ENCODE measurements at places on chromosomes 11 and 22.

DNA sequence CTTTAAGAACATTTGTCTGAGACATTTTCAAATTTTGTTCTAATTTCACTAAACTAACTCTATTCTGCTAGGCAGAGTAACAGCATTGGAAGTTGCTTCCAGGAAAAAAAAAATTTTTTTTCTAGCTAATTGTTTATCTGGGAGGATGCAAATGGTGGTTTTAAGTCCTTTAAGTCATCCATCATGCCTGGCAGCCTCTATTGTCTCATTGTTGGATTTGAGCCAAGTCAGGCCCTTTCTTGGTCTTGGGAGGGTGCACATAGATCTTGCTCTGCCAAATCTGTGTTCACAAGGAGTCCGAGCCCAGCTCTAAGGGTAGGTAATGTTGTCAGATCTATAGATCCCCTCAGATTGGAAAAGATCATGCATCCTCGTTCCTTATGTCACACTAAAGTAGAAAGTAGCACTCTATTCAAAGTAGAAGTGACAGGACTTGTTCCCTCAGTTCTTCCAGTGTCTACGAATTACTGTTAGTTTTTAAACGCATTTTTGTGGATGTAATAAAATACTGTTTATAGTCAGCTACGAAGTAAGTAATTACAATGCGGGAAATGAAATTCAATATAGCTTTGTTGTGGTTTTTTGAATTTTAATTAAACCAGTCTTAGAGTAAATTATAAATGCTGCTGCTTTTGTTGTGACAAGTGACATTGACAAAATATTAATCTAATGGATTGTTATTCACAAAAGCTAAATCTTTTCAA, 166.0 kb upstream of the RASSF10 start:
- peak; percentile 77 for DNase-seq

DNA sequence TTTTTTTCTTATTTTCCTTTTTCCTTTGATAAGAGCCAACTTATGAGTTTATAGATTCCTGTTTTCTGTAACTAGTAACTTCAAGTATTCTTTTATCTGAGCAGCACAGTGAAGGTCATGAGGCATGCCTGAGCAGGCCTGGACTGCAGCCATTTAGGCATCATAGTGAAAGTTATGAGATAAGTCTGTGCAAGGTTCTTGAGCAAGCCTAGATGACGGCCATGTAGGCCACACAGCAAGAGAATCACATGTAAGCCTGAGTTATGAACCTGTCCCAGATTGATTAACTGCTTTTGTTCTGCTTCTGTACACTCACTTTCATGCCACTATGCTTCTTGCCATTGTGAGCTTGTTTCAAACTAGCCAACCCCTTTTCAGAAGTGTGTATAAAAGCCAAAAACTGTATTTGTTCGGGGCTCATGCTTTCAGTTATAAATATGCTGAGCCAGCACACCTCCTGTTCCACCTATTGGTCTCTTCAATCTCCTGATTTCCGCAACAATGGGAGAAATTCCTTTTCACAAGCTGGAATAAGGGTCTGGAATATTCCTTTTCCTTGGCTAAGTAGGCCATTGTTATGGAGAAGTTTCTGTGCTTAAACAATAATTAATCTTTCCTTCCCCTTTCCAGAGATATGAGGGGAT, 745.7 kb downstream of the FAM181B start:
- no peak for DNase-seq

DNA sequence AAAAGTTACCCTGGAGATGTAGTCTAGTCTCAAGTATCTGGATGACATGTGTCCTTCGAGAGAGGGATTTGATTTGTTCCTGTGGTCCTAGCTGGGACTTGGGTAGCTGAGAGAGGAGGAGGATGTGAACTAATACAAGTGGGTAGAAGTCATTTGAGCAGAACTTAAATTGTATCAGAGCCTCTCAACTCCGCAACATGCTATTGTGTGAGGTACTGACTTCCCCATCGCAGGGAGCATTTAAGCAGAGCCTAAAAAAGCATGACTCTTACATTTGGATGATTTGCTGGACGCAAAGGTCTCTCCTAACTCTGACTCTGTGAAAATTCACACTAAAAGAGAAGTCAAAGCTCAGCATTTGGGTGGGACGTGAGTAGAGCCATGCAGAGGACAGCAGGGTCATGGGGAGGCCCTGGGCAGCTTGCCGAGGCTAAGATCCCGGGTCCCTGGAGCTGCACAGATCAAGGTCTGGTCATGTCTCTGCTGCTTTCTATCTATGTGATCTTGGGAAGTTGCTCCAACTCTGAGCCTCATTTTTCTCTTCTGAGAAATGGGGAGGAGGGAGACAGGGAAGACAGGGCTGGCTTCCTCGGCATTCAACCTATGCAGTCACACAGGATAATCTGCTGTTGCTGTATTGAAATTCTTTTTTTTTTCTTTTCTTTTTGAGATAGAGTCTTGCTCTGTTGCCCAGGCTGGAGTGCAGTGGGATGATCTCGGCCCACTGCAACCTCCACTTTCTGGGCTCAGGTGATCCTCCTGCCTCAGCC, 44.9 kb downstream of the CD82 start:
- DNase-seq = no peak

GRCh38 chr11:706439-706956, 467 bp downstream of the EPS8L2 start:
- no peak for DNase-seq

GRCh38 chr22:50627642-50628542, at the start of gene ARSA:
Gene ARSA (minus strand): TSS chr22:50628152. CDS start chr22:50627779, 373 bp downstream.
- DNase-seq = peak; percentile 57

- no peak for DNase-seq
Measured at GRCh38 chr11:19419808-19420207, 179.1 kb upstream of the E2F8 start.

GRCh38 chr22:20811171-20811570, 37.3 kb downstream of the SERPIND1 start:
- DNase-seq = no peak

- DNase-seq = no peak
Measured at GRCh38 chr22:20021196-20022181, 579 bp downstream of the TANGO2 start.

GRCh38 chr11:20865161-20865560, 195.8 kb downstream of the NELL1 start:
- no peak for DNase-seq

DNA sequence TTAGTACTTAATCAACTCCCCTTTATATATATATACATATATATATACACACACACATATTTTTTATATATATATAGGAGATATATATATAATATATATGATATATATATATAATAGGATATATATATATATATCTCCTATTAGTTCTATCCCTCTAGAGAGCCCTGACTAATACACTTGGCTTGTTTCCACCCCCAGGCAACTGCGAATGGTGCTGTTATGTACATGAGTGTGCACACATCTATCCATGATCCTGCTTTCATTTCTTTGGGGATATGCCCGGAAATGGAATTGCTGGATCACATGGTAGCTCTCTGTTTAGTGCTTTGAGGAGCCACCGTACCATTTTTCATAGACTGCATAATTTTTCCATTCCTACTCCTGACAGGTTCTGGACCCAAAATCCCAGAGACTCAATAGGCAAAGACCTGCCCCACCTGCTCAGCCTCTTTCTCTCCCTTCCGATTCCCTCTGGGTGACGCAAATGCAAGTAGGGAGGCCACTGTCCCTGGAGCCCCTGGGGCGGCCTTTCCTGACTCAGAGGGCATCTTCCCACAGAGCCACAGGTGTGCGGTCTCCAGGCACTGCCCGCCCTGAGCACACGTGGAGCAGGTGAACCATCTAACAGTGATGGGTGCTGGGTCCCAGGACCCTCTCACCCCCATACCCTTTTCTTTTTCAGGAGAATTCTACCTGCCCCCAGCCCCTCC, 12.0 kb downstream of the FGF3 start:
- no peak for DNase-seq

DNA sequence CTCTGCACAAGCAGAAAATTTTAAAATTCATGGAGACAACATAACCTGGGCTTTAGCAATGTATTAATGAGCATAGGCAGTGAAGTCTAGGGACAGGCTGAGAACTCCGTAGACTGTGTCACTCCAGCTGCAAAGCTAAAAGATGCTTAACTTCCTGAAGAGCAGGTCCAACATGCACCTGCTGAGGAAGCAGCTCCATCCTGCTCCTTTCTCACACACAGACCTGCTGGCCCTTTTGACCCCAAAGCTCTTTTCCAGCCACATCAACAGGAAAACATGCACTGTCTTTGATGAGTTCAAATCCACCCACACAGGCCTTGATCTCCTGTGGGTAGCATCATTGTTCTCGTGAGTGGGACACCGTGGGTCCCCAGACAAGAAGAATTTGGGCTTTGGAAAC, 36.0 kb downstream of the SYN3 start:
- no peak for DNase-seq

DNA sequence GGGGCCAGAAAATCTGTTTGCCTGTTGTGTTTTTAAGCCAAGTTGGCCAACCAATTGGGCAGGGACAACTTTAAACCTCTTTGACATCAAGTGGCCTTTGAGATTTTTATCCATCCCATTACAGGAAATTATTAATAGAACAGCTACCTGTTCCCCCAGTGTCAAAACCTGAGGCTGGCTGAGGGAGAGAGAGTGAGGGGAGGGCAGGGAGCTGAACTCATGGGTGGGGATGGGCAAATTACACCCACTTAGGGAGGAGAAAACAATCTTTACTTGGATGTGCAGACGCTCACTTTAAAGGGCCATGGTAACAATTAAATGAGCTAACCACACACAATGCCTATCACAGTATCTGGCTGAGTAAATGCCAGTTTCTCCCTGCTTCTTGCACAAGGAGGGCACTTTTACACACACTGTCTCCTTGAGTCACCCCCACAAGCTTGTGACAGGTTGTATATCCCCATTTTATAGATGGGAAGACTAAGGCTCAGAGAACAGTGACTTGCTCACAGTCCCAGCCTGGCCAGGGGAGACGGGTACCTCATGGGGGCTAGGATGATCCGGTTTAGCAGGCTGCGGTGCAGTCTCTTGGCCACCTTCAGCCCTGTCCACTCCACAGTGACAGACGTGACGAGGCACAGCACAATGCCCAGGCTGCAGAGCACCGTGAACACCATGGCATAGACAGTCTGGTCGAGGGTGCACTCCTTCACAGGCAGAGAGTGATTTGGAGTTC, 17.8 kb upstream of the KCNJ11 start:
- no peak for DNase-seq

DNA sequence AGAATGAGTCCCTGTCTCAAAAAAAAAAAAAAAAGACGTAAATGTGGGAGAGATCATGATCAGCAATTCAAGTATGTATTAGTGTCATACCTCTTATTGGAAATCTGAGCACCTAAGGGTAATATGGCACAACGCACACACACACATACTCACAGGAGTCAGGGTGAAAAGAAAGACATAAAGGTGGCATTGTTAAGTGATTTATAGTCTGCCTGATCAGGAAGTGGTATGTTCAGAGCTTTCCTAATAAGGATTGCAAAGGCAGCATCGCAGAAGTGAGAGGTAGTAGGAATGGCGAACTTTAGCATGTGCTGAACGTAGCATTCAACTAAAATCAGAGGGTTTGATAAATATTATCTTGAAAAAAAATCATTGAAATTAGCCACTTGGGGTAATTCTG, 854.3 kb downstream of the METTL15 start:
- no peak for DNase-seq

GRCh38 chr11:33419924-33420323, 162.7 kb downstream of the HIPK3 start:
- DNase-seq = no peak

DNA sequence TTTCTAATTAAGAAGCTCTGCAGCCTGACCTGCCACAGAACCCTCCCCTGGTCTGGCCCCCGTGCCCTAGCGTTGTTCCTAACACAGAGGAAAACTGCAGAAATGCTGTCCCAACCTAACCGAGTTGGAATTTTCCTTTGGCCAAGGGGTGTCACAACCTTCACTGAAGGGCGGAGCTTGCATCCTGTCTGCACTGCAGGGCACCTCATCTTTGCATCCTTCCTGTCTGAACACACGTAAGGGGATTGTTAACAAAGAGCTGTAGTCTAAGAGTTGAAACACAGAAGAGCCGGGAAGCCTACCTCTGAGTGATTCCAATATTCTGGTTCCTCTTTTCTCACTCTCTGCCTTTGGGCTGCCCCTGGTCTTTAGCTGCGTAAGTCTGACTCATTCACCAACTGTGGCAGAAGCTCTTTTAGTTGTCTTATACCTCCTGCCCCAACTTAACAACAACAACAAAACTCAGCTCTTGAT, 1.6 kb downstream of the DIXDC1 start:
- DNase-seq = no peak

GRCh38 chr11:118882491-118882890, 1.2 kb upstream of the CXCR5 start:
- no peak for DNase-seq

DNA sequence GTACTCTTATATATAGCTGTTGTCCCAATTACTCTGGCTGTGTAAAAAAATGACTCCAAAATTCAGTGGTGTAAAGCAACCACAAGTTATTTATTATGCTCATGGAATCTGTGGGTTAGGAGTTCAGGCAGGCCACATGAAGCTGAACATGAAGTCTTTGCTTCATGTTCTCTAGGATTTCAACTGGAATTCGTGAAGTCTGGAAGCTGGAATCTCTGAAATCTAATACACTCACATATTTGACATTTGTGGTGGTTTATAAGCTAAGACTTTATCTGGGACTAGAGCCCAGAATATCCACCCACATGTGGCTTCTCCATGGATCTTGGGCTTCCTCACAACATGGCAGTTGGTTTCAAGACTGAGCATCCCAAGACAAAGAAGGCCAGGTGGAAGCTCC, 430.6 kb downstream of the MIAT start:
- no peak for DNase-seq

GRCh38 chr11:14117632-14118031, 155.1 kb downstream of the SPON1 start:
- DNase-seq = no peak

- no peak for DNase-seq
Measured at GRCh38 chr22:23591201-23591791, 11.2 kb upstream of the IGLL1 start.

GRCh38 chr22:45859231-45860161, 117.5 kb downstream of the WNT7B start:
- no peak for DNase-seq

- DNase-seq = no peak
Measured at GRCh38 chr11:4826425-4826824, 5.3 kb downstream of the OR51F2 start.

- no peak for DNase-seq
Measured at GRCh38 chr11:69305885-69306540, 12.1 kb downstream of the MYEOV start.

DNA sequence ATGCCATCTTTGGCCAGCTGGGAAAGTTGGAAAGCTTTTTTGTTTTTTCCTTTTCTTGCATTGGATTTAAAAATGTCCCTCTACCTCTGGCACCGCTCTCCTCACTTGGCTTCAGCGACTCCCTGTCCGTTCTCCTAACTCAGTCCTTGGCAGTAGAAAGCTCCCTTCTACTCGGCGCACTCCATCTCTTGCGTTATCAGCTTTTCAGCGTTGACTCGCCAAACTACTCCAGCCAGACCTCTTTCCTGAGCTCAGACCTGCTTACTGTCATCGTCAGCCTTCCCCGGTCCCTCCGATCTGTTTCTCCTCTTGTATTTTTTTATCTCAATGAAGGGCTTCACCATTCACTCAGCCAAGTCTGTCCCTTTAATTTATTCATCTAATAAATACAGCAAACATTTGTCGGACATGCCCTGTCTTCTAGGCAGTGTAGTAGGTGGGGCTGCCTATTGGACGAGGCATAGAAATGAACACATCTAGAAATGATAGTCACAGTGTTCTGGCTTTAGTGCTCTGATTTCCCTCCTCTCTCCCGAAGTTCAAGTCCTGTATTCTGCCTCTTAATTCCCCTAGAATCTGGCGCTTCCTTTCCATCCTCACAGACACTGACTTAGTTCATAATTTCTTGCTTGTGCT, 839 bp downstream of the CEP164 start:
- no peak for DNase-seq

- DNase-seq = no peak
Measured at GRCh38 chr11:1276041-1276790, 33.2 kb downstream of the TOLLIP start.

Measured in NCI-H2107 (cell line).